ENCODE measurements at places on chromosomes 6 and 20. TPM values are rescaled to one million over a fixed set of nuclear protein-coding genes. Genes with fewer than 3 reads are reported as not detected.

DNA sequence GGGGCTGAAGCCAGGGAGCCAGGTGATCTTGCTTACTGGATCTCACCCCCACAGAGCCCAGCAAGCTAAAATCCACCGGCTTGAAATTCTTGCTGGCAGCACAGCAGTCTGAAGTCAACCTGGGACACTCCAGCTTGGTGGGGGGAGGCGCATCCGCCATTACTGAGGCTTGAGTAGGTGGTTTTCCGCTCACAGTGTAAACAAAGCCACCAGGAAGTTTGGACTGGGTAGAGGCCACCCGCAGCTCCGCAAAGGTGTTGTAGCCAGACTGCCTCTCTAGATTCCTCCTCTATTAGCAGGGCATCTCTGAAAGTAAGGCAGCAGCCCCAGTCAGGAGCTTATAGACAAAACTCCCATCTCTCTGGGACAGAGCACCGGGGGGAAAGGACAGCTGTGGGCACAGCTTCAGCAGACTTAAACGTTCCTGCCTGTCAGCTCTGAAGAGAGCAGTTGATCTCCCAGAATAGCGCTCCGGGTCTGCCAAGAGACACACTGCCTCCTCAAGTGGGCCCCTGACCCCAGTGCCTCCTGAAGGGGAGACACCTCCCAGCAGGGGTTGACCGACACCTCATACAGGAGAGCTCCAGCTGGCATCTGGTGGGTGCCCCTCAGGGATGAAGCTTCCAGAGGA lies 206.3 kb upstream of the KHDRBS2 start:
- DNase-seq: no peak

GRCh38 chr6:27188061-27188884 lies 59.2 kb upstream of the PRSS16 start:
- DNase-seq: peak; percentile 74

Gene DDO
- total RNA-seq: not detected

DNA sequence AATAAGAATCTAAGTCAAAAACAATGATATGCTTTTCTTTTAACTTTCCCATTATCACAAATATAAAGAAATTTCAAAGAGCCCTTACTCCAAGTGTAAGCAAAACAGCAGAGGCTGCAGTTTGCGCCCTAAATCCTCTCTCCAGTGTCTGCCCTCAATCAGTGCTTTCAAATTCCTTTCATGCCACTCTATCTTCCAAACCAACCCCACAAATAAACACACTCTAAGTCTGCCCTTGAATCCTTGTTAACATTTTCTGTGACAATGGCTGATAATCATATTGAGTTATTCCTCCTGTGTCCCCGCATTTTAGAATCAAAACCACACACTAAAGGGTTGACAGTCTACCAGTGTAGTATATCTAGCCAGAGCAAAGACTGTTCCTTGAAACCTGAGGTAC lies 317.9 kb upstream of the MARCKS start:
- DNase-seq: no peak

DNA sequence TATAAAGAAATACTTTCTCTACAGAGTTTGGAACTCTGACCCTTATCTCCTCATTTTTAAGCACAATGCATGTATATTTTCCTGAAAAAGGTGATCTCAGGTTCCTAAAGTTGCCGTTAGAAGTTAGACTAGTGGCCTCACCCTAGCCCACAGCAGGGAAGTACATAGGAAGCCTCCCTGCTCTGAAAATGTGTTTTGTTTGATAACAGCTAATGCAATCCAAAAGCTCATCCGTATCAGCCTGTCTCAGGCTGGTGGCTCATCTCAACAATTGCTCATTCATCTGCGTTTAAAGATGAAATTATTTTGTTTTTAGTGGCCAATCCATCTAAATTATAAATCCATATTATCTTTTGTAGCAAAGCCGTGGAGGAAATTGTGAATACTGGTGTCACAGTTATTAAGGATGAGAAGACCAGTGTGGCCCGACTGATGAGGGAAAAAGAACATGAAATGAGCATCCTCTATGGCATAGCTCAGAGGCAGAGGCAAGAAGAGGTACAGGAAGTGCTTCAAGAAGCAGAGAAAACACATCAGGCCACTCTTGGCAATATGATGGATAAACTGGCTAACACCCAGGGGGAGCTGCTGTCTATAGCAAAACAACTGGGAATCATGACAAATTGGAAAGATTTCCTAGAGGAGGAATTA lies 20.1 kb downstream of the C6orf163 start:
- no peak for DNase-seq

Gene MYBL2
- total RNA-seq: 345 TPM

- DNase-seq: no peak
Observed at GRCh38 chr6:149212892-149213801, 104.4 kb upstream of the TAB2 start.

Gene VGLL2
- total RNA-seq: not detected

GRCh38 chr20:22217712-22218352 lies 366.5 kb downstream of the FOXA2 start:
- no peak for DNase-seq

Gene NKX2-4
- not detected for total RNA-seq

- DNase-seq: no peak
Observed at GRCh38 chr20:38159957-38160756, 4.9 kb downstream of the TGM2 start.

DNA sequence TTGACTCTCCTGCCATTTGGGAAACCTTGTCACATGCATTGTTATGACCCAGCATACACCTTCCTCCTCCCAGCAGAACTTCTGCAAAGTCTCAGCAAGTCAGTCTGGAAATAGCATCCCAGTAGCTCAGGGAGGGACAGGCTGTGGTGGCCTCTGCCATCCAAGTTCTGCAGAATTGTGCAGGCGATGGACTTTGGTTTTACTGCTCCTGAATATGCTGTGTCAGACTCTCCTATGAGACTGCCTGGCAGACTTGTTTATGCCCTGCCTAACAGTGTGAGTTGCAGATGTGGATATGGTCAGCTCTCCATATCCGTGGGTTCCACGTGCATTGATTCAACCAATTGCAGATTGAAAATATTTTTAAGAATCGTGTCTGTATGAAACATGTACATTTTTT lies 52.8 kb downstream of the SNRNP48 start:
- no peak for DNase-seq

DNA sequence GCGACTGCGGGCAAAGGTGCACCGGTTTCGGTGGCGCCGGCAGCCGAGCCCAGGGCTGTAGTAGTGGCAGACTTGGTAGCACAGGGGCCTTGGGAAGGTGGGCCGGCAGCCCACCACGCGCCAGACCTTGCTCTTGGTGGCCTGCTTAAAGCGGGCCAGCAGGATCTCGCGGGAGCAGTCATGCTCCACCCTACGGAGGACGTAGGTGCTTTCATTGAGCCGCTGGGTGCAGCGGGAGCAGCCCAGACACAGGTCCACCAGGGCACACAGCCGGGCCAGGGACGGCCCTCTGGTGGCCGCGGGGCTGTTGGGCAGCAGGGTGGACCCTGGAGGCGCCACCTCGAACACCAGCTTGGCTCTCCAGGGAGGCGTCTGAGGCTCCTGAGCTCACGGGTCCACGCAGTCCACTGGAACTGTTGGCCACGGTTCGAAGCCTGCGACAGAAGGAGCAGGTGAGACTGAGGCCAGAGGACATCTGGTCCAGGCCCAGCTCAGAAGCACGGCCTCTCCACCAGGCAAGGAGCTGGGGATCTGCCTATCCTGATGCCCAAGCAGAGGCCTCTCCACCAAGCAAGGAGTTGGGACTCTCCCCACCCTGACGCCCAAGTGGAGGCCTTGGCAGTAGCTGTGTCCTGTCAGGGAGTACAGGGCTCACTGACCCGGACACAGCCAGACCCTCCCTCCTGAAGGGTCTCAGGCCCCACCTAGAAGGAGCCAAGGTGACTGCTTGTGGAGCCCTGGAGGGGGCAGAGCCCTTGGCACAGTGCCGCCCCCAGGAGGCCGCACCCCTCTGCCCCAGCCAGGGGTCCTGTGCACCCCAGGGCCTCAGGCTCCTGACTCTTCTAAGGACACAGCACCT lies 1.0 kb downstream of the HELZ2 start:
- no peak for DNase-seq

- no peak for DNase-seq
Observed at GRCh38 chr6:33925936-33926335, 122.1 kb upstream of the MLN start.

- DNase-seq: no peak
Observed at GRCh38 chr20:52820641-52821292, 151.4 kb upstream of the TSHZ2 start.

- DNase-seq: no peak
Observed at GRCh38 chr6:160378882-160379281, 30.7 kb downstream of the SLC22A3 start.

Gene MCM8
- total RNA-seq: 38.4 TPM

DNA sequence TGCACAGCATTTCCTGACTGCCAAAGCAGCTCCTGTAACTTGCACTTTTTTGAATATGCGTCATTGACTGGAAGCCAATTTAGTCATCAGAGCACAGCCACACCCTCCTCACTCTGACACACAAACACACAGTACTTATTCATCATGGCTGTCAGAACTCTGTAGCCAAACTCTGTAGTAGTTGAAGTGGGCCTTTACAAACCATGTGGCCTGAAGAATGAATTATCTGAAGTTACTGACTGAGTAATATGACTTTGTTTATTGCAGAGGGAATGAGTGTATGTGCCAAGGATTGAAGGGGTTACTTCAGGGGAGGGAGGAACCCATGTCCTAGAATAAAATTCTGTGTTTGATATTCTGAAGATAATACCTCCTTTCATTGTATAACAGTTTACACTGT lies 102.7 kb downstream of the FIG4 start:
- no peak for DNase-seq

Gene TRIM31
- total RNA-seq: 0.74 TPM

Gene BCKDHB
- total RNA-seq: 28.0 TPM

- no peak for DNase-seq
Observed at GRCh38 chr6:125067552-125067951, 86.0 kb upstream of the TPD52L1 start.

- no peak for DNase-seq
Observed at GRCh38 chr6:78482801-78483552, 384.4 kb upstream of the IRAK1BP1 start.

DNA sequence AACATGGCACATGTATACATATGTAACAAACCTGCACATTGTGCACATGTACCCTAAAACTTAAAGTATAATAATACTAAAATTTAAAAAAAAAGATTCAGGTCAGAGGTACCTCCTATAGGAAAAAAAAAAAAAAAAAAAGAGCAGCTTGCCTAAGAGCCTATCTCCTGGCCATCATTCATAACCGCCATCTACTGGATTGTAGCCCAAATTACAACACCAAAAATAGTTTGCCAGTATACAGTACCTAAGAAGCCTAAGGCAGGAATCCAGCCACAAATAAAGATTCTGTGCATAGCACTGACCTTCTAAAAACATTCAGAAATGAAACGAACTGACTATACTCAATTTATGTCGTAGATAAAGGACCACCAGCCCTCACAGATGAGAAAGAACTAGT lies 438.4 kb upstream of the ADGRB3 start:
- DNase-seq: no peak

- DNase-seq: no peak
Observed at GRCh38 chr20:60100780-60101179, 142.6 kb downstream of the CDH26 start.

DNA sequence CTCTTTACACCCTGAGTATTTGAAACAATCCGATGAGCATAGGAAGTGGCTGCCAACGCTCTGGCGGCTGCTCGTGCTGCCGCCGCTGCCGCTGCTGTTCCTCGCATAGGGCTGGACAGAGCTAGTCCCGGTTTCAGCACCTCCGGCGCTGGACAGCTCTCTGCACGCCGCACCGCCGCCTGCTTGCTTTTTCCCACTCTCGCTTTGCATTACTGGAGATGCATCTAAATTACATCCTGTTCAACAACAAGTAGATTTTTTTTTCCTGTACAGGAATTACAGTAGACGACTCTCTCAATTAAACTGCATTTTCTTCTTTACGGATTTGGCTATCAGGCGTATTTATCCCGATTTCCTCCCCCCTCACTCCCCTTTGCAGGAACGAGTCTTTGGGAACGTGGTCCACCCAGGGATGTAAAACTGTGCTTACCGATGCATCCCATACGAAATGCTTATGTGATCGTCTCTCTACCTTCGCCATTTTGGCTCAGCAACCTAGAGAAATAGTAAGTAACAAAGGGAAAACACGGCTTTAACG lies 563.8 kb downstream of the LMBRD1 start:
- peak; percentile 87 for DNase-seq

Gene TMEM74B
- 7.8 TPM for total RNA-seq

DNA sequence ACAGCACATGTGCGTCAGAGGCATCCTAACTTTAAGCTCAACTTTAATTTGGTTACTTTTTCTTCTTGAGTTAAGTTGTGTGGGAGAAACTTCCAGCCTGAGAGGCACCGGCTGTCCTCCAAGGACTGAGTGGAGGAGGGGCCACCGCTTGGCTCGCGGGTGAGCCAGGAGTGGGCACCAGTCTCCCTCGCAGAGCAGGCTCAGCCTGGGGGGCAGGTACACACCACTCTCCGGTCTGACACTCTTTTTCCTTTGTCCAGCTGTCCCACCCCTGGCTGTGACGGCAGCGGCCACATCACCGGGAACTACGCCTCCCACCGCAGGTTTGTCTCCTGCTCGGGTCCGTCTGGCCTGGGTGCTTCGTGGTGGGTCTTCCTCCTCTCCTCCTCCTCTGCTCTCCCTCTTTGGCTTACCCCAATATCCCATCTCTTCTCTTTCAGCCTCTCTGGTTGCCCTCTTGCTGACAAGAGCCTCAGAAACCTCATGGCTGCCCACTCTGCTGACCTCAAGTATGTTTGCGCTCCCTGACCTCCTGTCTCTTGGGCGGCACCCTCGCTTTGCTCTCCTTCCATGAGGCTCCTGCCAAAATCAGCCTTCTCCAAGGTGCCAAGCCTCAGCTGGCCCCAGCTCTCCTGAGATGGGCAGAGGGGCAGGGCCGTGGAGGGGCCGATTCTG lies 32.6 kb upstream of the PCMTD2 start:
- no peak for DNase-seq

Gene SLCO4A1
- 18.7 TPM for total RNA-seq

Gene RBPJL
- total RNA-seq: not detected

DNA sequence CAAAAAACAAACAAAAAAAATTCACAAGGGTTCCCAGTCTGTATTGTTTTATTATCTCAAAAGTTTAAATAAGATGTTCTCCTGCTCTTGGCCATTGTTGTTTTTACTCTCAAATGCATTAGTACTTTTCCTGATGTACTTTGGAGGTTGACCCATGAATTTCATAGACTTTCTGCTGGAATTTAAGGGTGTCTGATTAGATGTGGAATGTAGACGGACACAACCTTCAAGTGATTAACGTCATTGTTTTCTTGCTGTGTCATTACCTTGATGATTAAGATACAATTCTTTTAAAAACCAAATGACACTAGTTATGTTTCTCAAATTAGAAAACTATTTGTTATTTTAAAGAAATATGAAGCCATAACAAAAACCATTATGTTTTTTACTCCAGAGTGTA lies 421.4 kb upstream of the RUNX2 start:
- no peak for DNase-seq

DNA sequence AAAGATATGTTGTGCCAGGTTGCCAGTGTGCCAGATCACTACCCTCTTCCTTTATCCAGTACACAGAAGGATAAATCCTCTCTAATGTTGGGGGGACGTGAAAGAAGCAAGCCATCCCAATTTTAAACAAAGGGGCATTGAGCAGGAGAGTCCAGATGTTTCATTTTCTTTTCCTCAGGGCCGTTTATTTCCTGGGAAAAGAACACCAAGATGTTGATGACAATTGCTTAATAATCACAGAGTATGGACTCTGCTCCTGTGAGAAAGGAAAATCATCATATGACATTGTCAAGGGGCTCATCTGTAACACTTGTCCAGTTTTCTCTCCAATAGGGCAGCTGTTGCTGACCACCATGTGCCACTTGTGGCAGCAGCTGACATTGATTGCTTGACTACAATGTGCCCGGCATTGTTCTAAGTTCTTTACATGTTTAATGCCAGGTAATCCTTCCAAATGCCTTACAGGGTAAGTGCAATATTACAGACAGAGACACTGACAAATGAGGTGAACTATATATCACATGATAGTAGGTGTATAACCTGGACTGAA lies 161.4 kb downstream of the CD109 start:
- no peak for DNase-seq

Measured in Caco-2 (cell line).